ENCODE measurements at places on chromosomes 6 and 20.

- H3K36me3 ChIP-seq, result no peaks in the 10 kb centered on the region
- H3K4me3 ChIP-seq, result no peak overlapping the region
- H3K4me1 ChIP-seq, result peaks cover 21% of the 10 kb centered on the region
- H3K27ac ChIP-seq, result no peak overlapping the region
- DNase-seq, result no peak
- no peaks in the 10 kb centered on the region for H3K27me3 ChIP-seq
Observed at GRCh38 chr6:157753291-157753690, 69.8 kb upstream of the SNX9 start.

DNA sequence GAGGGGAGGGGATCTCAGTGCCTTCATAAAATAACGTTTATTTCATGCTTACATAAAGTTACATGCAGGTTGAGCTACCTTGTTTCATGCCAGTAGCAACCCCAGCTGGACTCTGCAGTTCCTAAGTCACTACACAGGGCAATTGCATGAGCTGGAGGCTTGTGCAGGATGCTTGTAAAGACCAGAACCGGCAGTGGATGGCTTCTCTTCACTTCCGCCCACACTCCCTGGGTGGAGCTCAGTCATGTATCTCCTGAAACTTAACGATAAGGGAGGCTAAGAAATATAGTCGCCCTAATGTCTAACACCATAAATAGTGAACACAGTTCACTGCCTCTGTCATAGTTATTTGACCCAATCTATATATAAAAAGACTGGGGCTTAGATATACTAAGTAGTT is 99.4 kb upstream of the RAB32 start:
- H3K27ac ChIP-seq, result no peak overlapping the region
- H3K4me3 ChIP-seq, result no peak overlapping the region
- DNase-seq, result no peak
- H3K27me3 ChIP-seq, result no peaks in the 10 kb centered on the region

GRCh38 chr20:35698298-35699126 is 640 bp downstream of the NFS1 start:
- H3K27ac ChIP-seq, result no peak overlapping the region
- DNase-seq, result peak; percentile 28
- peaks cover 4% of the 10 kb centered on the region for H3K36me3 ChIP-seq
- H3K4me1 ChIP-seq, result peaks cover 17% of the 10 kb centered on the region

- no peaks in the 10 kb centered on the region for H3K4me1 ChIP-seq
- no peak overlapping the region for H3K4me3 ChIP-seq
- no peak overlapping the region for H3K27ac ChIP-seq
Observed at GRCh38 chr6:162344646-162345010, 382.9 kb downstream of the PRKN start.

DNA sequence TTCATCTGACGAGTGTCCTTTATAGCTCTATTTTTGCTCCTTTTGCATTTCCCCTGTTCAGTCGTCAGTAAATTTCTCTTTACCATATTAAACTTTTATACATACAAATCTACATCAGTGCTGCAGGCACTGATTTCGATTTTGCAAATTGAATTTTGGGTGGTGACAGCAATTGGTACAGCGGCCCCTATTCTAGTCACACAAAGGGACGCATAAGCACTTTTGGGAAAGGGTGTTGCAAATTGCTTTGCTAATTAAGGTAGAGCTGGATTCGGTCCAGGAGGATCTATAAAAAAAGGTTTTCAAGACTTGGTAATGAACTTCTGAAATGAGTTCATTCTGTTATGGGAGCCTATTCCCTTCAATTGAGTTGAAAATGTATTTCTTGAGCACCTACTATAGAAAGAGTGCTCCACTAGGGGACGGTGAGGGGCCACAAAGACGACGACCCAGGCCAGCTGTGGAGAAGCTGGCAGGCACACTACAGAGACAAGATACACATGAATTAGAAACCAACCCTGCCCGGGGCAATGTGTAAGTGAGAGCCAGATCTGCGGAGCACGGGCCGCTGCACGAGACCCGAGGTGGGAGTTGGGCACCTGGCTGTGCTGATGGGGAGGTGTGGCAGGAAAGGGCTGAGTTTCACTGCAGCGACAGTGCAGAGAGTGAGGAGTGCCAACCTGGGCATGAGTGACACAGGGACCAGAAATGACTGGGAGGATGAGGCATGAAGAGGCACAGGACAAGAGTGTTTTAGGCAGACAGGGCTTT is 5.4 kb downstream of the UQCC2 start:
- H3K27ac ChIP-seq, result no peak overlapping the region
- H3K4me3 ChIP-seq, result no peak overlapping the region
- DNase-seq, result no peak
- peaks cover 11% of the 10 kb centered on the region for H3K4me1 ChIP-seq
- H3K27me3 ChIP-seq, result no peaks in the 10 kb centered on the region
- peaks cover 5% of the 10 kb centered on the region for H3K36me3 ChIP-seq

DNA sequence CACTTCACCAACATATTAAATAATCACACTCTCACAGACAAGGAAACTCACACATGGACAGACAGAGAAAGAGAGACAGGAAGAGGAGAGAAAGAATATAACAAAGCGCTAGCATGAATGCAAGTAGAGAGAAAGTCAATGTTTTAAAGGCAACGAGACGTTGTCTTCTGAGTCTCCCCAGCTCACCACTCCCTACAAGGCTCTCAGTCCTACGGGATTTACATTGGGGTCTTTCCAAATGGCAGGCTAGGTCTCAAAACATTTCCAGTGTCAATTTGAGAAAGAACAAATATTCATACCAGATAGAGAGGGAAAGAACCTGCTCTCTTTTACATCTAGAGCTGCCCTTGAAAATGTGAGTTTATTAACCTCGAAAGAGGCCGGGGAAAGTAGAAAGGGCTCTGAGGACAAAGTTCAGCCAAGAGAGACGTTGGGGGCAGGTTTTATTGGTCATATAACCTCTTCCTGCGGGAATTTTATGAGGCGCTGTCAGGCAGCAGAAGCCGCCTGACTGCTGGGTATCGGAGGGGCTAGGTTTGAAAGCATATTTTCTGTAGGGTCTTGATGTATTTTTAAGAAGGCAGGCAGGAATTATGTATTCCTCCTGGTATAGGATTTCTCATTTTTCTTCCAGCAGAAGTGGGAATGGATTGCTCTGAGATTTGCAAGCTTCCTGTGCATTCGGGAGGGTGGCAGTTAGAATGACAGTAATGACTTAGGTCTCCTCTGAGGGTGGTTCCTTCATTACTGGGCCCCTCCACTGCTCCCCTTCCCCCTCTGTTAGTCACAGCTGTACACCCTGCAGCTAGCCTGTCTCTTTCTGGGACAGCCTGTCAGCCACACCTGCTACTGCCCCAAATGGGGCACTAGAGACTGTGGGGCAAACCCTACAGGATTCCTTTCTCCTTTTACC is 34.4 kb upstream of the KIF16B start:
- H3K4me3 ChIP-seq, result no peak overlapping the region
- DNase-seq, result no peak
- H3K4me1 ChIP-seq, result no peaks in the 10 kb centered on the region

Data from endothelial cell of umbilical vein (primary cell).